ENCODE measurements at places on chromosomes 5 and 9. TPM values are rescaled to one million over a fixed set of nuclear protein-coding genes. Genes with fewer than 3 reads are reported as not detected.

Gene IL7R
- 472 TPM for total RNA-seq

Gene RNF180
- not detected for total RNA-seq

DNA sequence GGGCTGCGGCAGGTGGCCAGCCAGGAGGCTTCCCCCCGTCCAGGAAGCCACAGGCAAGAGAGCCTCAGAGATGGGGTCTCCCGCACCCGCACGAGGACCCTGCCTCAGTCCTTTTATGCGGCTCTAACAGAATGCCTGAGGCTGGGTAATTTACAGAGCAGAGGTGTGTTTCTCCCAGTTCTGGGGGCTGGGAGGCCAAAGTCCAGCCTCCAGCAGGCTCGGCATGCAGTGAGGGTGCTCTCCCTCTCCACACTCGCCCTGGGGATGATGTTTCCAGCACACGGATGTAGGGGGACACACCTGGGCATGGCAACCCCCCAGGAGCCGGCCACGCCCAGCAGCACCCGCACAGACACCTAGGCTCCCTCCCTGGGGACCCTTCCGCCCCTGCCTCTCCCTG, 95.4 kb upstream of the PPP1R26 start:
- DNase-seq = no peak

DNA sequence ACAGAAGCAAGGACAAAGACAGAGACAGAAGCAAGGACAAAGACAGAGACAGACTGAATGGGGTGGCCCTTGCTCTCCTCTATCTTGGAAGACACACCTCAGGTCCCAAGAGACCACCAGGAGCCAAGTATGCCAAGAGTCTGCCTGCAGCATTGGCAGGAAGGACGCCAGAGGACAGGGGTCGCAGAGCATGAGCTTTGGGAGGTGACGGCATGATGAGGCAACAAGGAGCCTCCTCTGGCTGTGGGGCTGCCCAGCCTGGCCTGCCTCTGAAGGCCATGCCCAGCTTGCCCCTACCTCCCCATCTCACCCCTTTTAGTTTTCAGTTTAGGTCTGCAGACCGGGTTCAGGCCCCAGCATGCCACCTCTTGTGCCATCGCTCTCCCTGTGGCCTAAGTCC, 17.6 kb downstream of the PDGFRB start:
- no peak for DNase-seq

GRCh38 chr9:114674076-114674797, 7.8 kb downstream of the TEX48 start:
- no peak for DNase-seq

DNA sequence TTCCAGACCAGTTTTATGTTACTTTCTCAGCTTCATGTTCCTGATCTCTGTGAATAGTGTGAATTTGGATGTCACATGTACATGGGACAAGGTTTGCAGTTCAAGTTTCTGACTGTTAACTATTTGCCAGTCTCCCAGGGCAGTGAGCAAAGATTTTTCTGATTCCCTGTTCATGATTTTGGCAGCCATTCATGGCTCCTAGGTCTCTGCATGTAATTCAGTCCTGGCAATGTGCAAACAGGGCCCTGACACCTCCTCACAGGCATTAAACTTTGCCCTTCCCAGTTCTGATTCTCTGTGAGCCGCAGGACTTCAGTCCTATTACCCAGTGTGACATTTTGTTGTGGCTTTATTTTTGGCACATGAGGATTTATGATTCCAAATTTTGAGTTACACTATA, 349.7 kb downstream of the ARRDC3 start:
- DNase-seq = no peak
